ENCODE measurements at places on chromosomes 3 and 15.

- no peak for DNase-seq
Measured at GRCh38 chr3:30835667-30836066, 58.8 kb downstream of the GADL1 start.

GRCh38 chr3:143237077-143237627, 117.6 kb downstream of the CHST2 start:
- no peak for DNase-seq

DNA sequence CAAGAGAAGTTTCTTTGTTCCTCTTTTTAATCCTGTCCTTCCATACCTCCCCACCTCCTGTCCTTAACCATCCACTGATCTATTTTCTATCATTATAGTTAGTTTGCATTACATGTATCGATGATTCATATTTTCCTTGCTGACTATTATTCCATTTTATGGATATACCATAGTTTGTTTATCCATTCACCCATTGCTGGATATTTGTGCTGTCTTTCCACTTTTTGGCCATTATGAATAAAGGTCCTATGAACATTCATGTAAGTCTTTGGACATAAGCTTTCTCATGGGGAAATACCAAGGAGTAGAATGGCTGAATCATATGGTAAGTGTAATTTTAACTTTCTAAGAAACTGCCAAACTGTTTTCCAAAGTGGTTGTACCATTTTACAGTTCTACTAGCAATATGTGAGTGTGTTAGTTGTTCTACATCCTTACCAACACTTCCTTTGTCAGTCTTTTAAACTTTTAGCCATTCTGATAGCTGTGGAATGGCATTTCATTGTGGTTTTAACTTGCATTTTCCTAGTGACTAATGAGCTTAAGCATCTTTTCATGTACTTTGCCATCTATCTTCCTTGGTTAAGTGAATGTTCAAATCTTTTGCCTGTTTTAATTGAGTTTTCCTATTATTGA, 11.7 kb downstream of the ATP6V1A start:
- no peak for DNase-seq

DNA sequence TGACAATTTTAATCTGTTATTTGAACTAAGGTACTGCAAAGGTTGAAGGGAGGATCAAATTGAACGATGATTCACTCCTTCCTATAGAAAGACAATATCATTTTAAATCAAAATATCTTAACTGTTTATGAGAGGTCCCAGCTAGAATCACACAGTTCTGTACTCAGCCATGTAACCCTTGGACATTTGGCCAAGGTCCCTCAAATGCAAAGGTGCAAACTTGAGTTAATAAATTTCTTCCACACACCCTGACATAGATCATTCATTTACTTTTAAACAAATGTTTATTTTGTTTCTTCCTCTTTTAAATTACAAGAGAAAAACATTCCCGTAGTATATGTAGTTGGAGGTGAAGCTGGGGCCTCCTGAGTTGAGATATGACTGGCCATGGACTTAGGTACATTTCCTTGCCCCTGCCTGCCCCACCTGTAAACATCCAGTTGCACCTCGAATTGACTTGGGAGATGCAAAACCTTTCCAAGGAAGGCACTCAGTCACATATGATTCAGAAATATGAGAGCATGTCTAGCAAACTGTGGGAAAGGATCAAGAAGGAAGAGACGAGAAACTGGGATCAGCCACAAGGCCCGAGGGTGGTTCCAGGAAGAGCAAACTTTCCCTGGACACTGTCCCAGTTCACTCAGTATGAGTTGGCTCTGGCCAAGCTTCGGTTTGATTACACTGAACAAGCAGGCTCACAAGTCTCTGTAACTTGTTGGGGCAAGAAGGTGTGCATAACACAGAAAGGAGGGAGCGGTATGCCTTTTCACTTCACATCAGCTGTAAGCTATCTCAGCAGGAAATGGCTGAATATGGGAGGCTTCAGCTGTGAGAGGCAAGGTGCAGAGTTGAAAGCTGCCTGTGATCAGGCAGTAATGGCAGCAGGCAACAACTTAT, 6.7 kb downstream of the TNFSF10 start:
- DNase-seq = no peak

- DNase-seq = no peak
Measured at GRCh38 chr3:107235193-107235927, 141.9 kb upstream of the CCDC54 start.
